ENCODE measurements at places on chromosomes 11 and 22.
A peak's percentile ranks its signal among the peaks of the same experiment; 100 is the strongest.

DNA sequence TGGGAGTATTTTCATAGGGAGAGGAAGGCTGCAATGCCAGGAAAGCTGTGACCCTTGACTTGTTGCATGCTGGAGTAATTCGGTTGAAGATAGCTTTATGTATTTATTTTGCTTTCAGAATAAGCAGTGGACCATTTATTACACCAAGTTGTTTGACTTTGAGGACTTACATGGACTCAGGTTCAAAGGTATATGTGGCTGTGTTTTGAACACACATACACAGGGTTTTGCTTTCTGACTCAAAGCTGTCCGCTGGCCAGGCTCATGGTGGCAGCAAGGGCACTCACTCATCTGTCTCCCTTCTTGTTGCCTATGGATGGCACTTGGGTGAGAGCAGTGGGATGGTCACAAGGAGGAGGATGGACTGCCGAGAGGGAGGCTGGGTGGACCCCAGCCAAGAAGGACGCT, 6.5 kb downstream of the TIMP3 start:
- no peak for DNase-seq

- no peak for DNase-seq
These were observed 54.9 kb upstream of the HMGXB4 start for GRCh38 chr22:35202376-35202775.

DNA sequence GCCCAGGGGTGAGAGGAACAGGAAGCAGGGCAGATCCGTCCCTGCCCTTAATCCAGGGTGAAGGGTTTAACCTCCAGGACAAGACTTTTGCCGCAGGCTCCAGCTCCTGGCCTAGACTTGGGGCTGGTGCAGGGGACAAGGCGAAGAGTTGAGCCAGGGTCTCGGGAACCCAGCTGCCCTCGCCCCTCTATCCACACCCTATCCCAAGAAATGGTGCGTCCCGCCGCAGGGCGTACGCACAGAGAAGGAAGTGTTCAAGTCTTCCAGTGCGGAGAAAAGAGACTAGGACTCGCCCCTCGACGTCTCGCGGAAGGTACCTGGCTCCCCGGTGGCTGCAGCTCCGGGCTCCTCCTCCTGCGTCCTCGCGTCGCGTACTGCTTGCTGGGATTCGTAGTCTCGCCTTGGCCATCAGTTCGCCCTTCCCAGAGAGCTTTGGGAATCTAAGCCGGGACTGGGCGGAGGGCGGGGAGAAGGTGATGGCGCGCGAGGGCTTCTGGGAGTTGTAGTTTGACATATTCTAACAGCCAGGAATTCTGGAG, at the start of gene ZMAT5:
TSS of gene ZMAT5 (minus strand) at position 376 of the 539 bp plus-strand sequence. CDS start 18,463 bp downstream, outside the sequence.
- DNase-seq: peak; percentile 94

GRCh38 chr11:106178361-106178760, 100.9 kb downstream of the AASDHPPT start:
- DNase-seq: no peak

DNA sequence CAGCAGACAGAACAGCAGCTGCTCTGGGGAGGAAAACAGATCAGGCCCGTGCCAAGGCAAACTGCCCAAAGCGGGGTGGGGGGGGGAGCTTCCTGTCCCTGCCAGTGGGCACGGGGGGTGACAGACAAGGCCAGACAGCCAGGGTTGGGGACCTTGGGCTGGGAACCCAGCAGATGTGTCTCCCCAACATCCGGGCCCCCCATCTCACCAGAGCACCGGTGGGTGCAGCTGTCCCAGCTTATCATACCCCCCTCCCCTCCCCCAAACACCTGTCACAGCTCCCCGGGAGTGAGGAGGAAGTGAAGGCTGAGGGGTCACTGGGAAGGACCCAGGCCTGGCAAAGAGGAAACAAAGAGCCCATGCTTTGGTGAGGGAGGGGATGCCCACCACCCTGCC, 1.3 kb downstream of the PPP1R14B start:
- DNase-seq: no peak

DNA sequence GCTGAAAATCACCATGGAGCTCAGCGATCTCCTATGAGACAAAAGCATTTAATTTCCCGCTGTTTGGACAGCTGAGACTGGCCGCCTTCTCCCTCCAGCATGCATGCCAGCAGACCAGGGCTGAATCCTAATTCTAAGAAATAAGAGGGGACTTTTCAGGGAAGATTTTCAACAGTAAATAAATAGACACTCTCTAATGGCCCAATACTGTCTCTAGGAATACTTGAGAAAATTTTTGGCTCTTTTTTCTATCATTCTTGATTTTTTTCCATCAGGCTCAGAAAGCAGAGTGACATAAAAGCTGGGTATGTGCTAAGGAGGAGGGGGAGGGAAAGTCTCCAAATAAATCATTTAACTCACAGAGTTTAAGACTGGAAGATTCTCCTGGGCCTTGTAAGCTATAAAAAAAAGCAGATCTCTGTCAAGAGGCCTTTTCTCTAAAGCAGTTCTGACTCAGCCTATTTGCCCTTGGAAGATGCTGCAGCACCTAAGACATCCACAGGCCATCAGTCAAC, 17.6 kb upstream of the SPON1 start:
- no peak for DNase-seq

DNA sequence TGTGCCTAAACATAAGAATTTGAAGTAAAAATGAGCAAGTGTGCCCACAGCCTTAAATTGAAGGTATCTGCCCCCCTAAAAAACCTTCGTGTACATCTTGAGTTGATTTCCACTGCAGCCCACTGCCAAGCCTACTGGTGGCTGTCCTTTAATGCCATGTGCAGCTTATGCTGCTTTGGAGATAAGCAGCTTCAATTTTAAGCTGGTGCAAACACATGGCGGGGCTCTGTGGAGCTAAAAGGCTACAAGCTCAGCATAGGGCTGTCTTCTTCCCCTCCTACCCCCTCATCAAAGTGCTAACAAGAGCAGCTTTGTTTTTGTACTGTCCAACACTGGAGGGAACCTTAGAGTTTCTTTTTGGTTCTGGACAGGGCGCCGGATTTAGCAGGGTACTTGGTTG, 128.5 kb upstream of the LMO1 start:
- DNase-seq: no peak
